ENCODE measurements at places on chromosomes 4 and X.

DNA sequence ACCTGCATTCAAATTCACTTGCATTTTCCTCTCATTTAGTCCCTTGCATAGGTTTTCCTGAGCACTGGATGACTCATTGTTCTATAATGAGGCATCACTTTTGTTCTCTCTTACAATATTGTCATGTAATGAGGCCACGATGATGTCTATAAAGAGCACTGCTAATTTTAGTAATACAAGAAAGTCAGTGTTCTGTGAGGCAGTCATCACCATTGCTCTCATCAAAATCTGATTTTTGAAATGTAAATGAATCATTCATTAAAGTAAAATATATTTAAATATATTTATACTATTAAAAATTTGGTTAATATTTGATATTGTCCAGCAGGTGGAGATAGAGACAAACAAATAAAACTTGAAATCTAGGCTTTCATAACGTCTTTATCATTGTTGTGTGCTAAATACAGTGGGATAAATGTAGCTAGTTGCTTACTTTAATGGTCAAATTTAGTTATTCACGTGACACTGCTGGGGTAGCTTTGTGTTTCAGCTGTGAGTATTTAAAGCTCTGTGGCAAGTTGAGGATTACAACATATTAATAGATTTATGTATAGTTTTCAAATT lies 15.4 kb downstream of the HMGB2 start:
- no peak for DNase-seq

GRCh38 chrX:96372313-96373046 lies 312.2 kb upstream of the DIAPH2 start:
- DNase-seq: no peak

DNA sequence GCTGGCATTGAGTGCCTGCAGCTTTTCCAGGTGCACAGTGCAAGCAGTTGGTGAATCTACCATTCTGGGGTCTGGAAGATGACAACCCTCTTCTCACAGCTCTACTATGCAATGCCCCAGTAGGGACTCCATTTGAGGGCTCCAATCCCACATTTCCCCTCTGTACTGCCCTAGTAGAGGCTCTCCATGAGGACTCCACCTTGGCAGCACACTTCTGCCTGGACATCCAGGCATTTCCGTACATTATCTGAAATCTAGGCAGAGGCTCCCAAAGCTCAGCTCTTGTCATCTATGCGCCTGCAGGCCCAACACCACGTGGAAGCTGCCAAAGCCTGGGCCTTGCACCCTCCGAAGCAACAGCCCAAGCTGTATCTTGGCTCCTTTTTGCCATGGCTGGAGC lies 8.4 kb upstream of the SMAD1 start:
- DNase-seq: no peak

DNA sequence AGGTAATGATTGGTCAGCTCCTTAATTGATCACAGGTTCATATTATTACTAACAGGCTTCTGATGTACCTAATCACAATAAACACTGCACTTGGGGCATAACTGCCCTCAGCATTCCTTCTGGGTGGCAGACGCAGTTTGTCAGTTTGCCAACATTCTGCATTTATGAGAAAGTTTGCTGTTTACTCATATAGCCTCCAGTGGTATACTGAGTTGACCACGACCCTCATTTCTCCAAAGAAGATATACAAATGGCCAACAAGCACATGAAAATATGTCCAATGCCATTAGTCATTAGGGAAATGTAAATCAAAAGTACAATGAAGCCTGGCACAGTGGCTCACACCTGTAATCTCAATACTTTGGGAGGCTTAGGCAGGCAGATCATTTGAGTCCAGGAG lies 26.3 kb downstream of the EFHC2 start:
- DNase-seq: no peak

DNA sequence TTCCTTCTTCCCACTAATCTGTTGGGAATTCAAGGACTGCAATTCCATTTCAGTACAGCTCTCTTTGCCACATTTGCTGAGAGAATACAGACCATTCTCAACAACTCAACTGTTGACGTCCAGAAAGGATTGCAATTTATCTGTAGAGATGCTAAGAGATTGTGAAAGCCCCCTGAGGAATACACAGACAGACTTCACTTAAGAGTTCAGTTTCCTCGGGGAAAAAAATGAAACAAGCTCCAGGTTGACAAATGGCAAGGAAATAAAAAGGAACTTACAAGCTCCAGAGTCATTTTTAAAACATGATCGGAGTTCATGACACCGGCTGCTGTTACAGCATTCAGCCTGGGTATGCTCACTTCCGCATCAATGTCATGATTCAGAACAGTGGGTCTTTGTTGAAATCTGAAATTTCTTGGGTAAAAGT lies 13.8 kb downstream of the TLR10 start:
- DNase-seq: no peak

GRCh38 chrX:70208479-70208878 lies 26.0 kb upstream of the AWAT1 start:
- DNase-seq: no peak

All from substantia nigra (tissue), 51 donors.